ENCODE measurements at places on chromosomes 4 and X.

DNA sequence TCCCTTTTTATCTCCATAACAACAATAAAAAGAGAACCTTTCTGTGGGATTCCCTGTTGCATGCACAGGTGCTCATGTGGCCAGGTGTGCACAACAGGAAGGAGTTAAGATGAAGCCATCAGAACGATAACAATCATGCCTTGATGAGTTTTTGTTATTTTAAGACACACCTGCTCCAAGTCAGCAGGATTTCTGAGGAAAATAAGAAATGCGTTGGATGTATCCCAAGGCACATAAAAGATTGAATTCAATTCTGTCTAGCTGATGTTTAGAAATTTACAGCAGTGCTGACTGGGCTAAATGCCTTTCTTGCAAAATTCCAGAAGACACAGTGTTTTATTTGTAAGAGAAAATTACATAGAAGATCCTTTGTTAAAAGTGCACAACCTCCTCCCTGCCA is 1678.2 kb downstream of the ARAP2 start:
- no peak for DNase-seq

DNA sequence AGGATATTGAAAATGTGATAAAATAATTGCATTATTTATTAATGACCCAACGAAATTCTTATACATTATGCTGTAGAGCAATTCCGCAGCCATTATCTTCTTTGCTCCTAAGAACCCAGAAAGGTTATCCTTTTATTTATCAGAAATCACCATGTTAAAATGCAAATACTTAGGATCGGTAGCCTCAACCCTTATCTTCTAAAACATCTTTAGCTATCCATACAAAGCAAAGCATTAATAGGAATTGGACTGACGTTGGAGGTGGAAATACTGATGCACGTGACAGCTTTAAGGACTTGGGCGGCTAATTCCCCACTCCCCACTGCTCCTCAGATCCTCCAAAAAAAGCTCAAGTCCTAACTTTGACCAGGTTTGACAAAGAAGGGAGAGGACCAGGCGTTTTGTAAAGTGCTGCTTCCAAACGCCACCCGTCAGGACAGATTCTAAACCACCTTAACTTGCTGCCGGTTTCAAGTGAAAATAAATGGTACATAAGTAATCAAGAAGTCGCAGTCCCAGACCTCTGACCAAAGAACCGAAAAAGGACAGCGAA is 539 bp upstream of the SPCS3 start:
- no peak for DNase-seq

- DNase-seq = no peak
Measured at GRCh38 chr4:176357359-176358082, 37.8 kb downstream of the SPCS3 start.

DNA sequence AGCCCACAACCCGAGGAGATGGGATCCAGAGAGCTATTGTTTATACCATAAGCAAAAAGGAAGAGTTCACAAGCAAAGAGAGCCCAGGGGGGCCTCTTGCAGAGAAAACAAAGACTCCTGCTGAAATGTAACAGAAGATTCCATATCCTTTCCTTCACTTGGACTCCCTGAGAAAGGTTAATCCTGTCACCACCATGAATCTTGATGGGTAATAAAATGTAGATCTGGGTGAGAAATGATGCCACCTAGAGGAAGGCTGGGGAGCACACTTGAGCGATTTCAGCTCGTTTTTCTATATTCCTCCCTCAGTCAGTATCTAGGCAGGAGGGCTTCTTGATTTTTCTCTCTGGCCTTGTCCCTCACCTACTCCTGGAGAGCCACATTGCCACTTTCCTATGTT is 10.2 kb upstream of the KCNE5 start:
- no peak for DNase-seq

- DNase-seq = no peak
Measured at GRCh38 chr4:158962393-158962792, 140.5 kb upstream of the RAPGEF2 start.

GRCh38 chrX:147950352-147950751 is 30.8 kb upstream of the FMR1NB start:
- DNase-seq = no peak

DNA sequence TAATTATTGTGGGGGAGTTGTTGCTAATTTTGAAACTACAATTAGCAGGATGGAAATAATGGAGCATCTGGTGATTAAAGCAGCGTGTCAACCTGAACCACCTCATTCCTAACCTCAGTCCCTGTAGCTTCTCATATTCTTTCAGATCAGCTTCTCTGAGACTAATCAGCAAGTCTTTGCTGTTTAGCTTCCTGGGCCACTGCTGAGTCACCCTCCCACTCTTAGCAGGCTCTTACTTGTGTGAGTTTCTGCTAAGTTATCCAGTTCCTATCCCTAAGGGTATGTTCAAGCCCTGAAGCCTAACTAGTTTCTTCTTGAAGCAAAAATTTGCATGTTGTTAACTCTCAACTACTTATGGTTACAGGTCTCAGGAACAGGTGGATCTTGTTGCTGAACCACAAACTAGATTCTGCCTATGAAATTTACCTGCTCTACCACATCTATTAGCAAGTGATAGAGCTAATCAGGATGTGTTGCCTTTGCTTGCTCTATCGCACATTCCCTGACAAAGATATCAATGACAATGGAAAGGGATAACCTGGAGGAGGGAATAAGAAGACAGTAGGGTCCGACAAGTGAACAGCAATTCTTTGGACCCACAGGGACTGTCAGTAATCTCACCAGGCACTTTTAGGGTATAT is 134.2 kb downstream of the EIF4E start:
- DNase-seq = no peak

GRCh38 chr4:78578674-78579425 is 27.3 kb downstream of the ANXA3 start:
- DNase-seq = no peak

DNA sequence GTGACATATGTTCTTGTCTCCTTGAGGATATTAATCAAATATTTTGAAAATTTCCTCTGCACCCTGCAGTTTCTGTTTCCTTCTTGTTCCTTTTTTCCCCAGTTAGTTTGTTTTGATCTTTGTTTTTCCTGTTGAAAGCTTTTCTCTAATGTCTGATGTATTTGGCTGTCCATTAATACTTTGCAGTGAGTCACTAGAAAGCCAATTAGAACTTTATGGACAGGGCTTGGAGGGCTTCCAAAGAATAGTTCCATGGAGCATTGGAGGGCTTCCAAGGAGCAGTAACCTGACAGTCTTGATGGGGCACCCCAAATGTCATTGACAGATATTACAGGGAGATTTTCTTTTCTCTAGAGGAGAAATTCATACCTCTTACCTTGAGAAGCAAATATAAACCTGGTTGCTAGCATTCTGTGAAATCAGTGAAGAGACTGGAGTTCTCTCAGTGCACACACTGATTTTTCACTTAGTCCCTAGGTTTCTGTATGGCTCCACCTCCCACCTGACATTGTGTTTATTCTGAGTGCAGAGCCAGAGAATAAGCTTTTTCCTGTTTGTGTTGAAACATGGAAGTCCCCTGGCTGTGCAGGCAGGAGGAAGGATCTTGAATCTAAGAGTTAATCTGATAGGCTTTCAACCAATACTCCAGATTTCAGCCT is 26.5 kb downstream of the SPARCL1 start:
- DNase-seq = no peak

- no peak for DNase-seq
Measured at GRCh38 chrX:41133551-41133950, 48.3 kb downstream of the USP9X start.

DNA sequence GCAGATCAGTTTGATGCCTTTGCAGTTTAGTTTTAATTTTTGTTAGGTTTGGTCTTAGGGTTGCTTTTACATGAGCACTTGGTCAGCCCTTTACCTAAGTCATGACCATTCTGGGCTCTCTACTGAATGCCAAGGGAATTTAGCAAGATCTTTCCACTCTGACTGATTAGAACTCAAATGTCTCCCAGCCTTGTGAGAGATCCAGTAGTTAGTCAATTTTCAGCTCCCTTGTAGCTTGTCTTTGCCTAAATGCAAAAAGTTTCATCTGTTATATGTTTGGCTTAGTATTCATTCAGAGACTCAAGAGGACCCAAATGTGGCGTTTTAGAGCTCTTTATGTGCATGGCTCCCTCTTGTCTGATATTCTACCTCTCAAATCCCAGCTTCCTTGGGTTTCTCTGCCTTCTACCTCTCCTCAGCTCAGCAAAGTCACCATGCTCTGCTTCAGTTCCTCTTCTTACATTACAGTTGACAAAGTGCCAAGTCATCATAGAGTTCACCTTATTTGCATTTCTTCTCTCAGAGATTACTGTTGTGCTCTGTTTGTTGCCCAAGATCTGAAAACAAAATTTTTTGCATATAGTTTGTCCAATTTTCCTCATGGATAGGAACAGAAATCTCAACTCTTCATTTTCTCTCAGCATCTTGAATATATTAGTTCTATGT is 17.5 kb upstream of the JAKMIP1 start:
- no peak for DNase-seq

- no peak for DNase-seq
Measured at GRCh38 chr4:13093170-13093569, 391.0 kb downstream of the RAB28 start.

DNA sequence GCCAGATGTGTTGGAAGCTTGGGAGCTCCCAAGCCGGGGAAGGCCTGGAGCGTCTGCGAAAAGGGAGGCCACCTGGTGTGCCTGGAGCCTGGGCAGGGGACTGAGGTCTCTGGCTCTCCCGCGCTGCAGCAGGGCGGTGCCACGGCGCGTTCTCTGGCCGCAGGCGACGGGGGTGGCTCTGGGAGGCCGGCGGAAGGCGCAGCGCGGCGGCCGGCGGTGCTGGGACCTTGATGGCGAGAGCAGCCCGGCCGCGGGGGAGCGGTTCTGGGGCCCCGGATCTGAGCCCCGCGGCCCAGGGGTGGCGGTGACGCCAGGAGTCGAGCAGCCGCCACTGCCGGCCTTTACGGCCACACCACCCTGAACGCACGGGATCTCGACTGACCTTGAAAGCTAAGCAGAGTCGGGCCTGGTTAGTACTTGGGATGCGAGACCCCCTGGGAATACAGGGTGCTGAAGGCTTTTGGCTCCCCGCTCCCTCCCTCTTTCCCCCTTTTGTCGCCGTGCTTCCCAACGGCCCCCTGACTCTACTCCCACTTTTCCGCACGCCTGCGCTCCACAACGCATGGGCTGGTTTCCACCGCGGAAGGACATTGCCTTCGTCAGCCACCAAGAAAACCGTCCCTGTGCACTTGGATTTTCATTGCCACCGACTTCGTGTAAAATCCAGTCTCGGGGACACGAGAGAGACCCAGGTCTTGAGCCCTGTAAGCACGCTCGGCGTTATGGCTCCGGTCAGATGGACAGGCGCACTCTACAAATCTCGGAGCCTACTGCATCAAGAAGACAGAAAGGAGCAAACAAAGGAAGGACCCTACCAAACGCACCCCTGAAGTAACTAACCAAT is 9.5 kb downstream of the FRG2 start:
- DNase-seq = no peak

DNA sequence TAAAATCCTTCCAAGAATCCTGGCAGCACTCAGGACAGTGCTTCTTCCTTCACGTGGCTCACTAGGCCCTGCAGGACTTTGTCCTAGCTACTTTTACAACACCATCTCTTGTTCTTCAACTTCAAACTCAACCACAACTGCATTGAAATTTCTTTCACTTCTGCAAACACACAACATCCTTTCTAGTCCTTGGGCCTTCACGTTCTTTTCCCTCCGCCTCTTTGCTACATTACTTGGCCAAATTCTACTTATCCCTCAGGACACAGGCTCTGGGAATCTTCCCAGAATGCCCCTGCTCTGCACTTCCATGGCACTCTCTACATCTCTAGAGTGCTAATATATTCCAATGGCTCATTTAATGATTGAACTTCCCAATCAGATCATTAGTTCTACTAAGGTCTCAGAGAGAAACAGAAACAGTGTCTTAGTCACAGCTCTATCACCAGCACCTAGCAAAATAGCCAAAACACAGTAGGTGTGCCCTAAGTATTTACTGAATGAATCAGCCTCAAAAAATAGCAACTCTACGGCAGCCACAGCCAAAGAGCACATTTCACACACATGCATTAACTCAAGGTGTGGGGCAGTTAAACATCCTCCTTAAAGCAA is 73.3 kb downstream of the MANBA start:
- no peak for DNase-seq

DNA sequence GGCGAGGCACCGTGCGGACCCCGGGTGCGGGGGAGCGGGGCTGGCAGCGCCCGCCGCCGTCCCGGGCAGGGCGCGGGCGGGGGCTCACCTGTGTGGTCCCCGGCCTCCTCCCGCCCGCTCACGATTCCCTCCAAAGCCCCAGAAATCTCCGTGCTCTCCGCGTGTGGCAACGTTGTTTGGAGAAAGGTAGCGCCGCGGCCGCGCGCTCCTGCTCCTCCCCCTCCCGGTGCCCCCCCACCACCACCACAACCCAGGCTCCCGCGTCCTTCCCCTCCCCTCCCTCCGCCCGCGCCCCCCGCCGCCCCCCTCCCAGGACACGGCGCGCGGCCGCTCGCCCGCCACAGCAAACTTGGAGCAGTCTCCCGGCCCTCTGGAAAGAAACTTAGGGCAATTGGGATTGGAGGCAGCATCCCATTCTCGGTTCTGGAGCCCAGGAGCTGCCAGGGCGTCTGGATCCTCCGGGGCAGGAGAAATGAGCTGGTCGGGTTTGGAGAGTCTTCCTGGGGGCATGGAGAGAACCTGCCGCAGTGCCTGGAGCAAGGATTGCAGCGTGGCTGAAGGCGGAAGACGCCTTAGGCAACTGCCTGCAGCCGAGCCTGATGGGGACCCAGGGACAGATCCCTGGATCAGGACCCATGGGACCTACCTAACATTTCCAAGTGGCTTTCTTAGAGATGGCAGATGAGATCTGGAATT is 855 bp downstream of the KLF3 start:
- DNase-seq = peak; percentile 48

DNA sequence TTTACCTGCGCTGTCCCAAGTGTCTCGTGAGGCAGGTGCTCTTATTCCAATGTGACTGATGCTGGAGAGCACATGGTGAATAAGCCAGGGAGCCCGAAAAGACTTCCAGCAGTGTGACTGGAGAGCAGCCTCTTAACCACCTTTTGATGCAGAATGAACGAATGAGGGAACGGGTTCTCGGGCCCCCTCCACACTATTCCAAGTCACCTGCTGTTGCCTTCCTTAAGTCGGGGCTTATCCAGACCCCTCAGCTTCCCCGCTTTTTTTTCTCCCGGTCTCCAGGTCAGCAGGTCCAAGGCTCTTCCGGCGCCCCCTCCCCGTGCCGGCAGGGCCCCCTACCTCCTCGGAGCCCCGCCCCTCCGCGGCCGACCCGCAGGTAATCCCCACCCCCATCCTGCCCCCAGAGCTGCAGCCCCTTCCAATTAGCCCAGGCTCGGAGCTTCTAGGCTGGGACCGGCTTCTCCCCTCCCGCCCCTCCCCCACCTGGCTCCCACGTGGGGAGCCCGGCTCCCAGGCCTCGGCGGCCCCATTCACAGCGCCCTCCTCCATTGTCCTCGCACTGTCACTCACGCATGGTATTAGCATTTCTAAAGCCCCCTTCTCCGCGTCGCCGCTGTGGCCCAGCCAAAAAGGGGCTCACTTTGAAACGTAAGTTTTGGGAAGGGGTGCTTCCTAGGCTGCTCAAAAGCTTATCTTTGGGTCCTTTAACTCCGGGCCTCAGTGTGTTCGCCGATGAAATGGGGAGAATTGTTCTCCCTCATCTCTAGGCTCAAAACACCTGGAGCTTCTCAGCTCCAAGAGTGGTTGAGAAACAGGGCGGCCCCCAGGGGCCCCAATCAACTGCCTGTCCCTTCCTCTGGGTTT is 56.2 kb upstream of the PJA1 start:
- DNase-seq = no peak
